WERI-Rb-1 (cell line): ENCODE measurements at places on chromosomes 2 and 18.

DNA sequence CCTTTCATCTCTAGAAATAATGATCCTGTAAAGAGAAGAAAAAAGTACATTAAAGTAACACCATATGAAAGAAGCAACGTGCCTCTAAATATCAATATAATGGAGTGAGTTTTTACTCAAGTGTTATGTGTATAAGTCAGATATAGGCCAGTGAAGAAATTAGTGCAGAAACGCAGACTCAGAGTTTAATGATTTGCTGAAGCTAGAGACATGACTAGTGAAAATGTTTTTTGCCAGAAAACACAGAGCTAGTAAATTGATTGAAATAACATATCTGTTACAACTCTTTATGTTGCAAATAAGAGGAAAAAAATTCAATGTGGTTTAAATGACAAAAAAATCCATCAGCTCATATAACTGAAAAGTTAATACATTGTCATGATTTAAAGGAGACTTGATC, 217.2 kb upstream of the NXPH2 start:
- no peak for DNase-seq

GRCh38 chr2:126444512-126444911, 211.4 kb upstream of the GYPC start:
- DNase-seq = no peak

DNA sequence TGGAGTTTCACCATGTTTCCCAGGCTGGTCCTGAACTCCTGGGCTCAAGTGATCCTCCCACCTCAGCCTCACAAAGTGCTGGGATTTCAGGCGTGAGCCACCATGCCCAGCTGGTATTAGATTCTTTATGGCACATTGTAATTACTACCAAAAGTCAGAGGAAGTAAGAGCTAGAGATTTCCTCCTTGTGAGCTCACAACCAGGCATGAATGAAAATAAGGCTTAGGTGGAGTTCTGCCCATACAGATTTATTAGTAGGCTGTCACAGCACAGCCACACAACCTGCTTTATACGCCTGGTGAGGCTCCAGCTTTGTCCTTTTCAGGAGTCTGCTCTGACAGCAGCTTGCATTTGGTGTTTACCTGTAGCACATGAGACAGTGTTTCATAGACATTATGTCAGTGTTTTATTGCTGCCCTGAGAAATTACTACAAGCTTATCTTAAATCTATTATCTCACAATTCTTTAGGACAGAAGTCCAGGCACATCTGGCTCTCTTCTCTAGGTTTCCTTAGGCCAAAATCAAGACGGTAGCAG, 156.6 kb downstream of the TANC1 start:
- DNase-seq = no peak

- no peak for DNase-seq
Observed at GRCh38 chr2:27925766-27926472, 35.4 kb downstream of the BABAM2 start.

DNA sequence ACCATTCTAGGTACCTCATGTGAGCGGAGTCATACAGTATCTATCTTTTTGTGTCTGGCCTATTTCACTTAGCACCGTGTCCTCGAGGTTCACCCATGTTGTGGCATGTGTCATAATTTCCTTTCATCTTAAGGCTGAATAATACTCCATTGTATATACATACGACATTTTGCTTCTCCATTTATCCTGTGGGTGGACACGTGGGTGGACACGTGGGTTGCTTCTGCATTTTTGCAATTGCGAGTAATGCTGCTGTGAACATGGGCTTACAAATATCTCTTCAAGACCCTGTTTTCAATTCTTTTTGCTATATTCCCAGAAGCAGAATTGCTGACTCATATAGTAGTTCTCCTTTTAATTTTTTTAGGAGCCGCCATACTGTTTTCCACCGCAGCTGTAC, 243.6 kb upstream of the EPAS1 start:
- no peak for DNase-seq

DNA sequence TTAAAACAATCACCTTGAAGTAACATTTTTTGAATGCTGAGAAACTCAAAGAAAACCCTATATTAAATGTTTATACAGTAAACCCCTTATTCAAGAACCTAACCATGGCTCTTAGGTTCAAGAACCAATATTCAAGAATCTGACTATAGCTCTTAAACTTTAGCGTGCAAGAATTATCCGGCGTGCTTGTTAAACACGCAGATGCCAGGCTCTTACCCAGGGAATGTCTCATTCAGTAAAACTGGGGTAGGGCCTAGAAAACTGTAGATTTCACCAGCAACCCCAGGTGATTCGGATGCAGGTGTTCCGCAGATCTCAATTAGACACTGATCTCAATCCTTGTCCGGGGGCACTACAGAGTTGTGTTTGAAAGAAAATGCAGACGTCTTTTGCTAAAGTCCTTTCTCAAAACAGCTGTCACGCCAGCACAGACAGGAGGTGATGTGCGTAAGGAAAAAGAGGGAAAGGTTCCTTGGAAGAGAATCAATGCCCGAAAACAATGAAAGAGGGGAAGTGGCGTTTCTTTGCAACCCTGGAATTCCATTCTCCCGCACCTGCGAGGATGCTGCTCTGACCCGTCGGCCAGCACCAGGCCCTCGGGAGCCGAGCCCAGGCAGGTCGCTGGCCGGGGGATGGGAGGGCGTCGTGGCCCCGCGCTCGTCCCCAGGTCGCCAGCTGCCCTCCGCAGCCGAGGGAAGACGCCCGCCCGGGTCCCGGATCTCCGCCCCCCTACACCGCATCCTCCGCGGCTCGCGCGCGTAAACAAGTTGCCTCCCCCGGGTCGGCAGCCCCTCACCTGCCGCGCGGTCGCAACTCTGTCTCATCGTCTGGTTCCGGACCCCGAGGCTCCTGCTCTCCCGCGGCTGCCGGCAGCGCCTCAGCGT, 851 bp downstream of the EIF2AK3 start:
- DNase-seq = peak; percentile 16

GRCh38 chr2:127014630-127015029, 92.3 kb downstream of the BIN1 start:
- DNase-seq = no peak

DNA sequence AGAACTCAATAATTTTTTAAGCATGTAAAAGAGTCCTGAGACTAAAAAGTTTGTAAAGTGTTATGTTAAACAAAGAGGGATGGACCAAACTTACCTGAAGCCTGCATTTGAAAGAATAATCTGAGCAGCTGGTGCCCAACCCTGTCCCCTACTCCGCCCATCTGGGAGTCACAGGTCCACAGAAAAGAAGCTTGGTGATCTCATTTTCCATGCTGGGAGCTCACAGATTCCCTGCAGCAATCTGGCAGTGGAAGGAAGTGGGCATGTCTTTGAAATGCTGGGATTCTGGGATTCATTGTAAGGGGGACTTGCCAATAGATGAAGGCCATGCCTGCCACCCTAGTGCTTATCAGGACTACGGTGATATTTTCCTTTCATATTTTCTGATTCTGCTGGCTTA, 17.9 kb downstream of the CDH2 start:
- peak; percentile 59 for DNase-seq

DNA sequence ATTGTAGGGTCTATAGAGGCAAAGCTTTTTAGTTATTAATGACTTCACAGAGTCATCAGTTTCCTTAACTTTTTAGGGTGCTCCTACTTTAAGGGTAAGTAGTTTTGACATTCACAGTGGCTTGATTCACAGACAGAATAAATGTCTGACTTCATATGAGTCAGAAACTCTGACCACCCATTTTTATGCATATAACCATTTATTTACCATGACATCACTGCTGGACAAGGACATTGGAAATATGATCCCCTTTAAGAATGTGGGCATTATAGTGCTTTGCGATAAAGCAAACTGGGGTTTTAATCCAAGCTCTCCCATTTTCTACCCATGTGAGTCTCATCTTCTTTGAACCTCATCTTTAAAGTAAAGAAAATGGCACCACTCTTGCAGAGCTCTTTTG, 162.0 kb upstream of the MC4R start:
- no peak for DNase-seq

DNA sequence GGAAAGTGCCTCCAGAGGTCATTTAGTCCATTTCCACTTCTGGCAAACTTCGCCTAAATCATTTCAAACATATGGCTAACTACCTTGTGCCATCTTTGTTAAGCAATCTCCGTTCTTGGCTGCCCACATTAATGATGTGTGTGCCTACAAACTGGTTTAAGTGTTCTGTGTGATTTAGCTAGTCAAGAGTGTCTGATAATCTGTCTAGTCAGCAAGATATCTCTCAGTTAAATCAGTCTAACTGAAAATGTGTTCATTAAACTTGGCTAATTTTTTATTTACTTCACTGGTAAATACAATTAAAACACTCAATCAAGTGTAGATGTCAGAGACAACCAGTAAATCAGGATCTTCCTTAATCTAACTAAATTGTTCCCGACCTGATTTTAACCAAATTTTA, 352.4 kb downstream of the ERBB4 start:
- no peak for DNase-seq

GRCh38 chr2:45305599-45305998, 296.3 kb upstream of the SIX2 start:
- DNase-seq = no peak
